Neuronal stem cell (in vitro differentiated cells): ENCODE measurements at places on chromosomes 13 and 19.
A peak's percentile ranks its signal among the peaks of the same experiment; 100 is the strongest.

DNA sequence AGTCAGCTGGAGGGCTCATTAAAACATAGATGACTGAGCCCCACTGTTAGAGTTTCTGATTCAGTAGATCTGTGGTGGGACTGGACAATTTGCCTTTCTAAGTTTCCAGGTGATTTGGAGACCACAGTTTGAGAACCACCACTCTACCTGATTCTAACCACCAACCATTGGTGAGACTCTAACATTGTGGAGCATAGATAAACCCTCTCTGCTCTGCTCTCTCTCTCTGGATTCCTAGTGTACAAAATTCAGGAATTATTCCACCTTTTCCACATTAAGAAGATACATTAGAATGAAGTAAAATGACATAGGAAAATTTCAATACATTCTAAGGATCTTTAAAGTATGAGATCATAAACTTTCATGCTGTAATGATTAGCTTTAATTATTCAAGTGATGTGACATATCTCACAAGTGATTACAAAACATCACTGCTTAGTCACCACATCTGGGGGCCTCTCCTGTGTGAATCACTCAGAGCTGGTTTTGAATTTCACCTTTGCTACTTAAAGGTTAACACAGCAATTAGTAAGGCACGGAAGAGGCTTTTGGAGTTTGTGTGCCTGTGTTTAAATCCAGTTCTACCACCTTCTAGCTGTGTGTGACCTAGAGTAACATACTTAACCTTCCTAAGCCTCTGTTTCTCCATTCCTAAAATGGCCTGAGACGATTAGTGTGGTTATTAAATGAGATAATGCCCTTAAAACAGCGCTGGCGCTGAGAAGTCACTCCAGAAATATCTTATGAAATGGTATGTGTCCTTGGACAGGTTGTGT, 78.5 kb upstream of the NBEA start:
- DNase-seq = no peak

GRCh38 chr13:44523146-44524015, 52.7 kb downstream of the TSC22D1 start:
- DNase-seq = no peak

- DNase-seq = peak; percentile 18
Observed at GRCh38 chr13:37109051-37109678, 3.7 kb upstream of the CSNK1A1L start.

GRCh38 chr13:76769271-76769791, 116.9 kb downstream of the KCTD12 start:
- no peak for DNase-seq

- no peak for DNase-seq
Observed at GRCh38 chr19:16579381-16579780, 7.2 kb upstream of the SLC35E1 start.

GRCh38 chr19:38047641-38048040, 140.6 kb downstream of the SIPA1L3 start:
- DNase-seq = no peak

GRCh38 chr13:54775501-54776191, 1747.0 kb downstream of the OLFM4 start:
- no peak for DNase-seq

GRCh38 chr19:32165141-32165540, 180.3 kb upstream of the ZNF507 start:
- no peak for DNase-seq

DNA sequence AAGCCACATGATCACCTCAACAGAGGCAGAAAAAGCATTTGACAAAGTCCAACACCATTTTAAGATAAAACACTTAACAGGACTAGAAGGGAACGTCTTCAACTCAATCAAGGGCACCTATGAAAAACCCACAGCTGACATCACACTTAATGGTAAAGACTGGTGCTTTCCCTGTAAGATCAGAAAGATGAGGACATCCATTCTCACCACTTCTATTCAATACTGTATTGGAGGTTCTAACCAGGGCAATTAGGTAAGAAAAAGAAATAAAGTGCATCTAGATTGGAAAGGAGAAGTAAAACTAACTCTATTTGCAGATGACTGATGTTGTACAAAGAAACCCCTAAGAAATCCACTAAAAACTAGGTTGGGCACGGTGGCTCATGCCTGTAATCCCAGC, 11.2 kb upstream of the AKAP8 start:
- DNase-seq = no peak

GRCh38 chr13:113401452-113402415, 37.8 kb upstream of the GRTP1 start:
- no peak for DNase-seq

GRCh38 chr19:31883296-31883990, 462.0 kb upstream of the ZNF507 start:
- DNase-seq = no peak

GRCh38 chr13:99610702-99611289, 109.5 kb downstream of the TM9SF2 start:
- DNase-seq = no peak

GRCh38 chr13:52004511-52005170, 6.6 kb downstream of the ATP7B start:
- no peak for DNase-seq

- DNase-seq = no peak
Observed at GRCh38 chr19:14530005-14530348, 583 bp downstream of the TECR start.

GRCh38 chr19:50837300-50837699, 3.9 kb upstream of the KLK15 start:
- no peak for DNase-seq
